NCI-H2081 treated with DMSO at 0.1 percent for 48 hours (cell line): ENCODE measurements at places on chromosomes 5 and 9.

GRCh38 chr9:114467226-114467750, 38.0 kb downstream of the WHRN start:
- no peak for DNase-seq

DNA sequence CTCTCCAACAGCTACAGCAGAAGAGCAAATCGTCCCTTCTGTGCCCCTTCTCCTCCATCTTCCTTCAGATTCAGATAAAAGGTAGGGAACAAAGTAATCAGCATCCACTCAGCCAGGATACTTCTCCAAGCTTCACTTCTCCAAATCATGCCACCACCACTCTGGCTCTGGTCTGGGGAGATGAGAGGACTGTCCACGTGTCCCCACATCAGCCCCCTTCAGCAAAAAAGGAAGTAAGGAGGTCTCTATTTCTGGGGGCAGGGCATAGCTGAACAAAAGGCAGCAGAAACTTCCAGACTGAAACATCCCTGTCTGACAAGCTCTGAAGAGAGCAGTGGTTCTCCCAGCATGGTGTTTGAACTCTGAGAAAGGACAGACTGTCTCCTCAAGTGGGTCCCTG, 116.9 kb downstream of the C5orf15 start:
- no peak for DNase-seq

DNA sequence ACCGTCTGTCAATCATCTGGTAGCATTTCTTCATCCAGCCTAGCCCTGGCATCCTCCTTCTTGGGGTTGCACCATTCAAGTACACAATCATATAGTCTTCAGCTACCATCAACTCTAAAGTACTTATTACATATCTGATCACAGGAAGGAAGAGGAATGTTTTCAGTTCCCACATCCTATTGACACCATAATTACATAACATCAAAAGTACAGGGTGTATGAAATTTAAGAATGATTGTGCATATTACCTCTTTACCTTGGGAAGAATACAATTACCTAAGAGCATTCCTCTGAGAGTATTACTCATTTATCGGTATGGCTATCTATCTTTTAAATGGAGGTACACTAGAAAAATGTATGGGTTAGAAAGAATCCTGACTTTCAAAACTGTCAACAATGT, 126.8 kb upstream of the PCA3 start:
- no peak for DNase-seq

DNA sequence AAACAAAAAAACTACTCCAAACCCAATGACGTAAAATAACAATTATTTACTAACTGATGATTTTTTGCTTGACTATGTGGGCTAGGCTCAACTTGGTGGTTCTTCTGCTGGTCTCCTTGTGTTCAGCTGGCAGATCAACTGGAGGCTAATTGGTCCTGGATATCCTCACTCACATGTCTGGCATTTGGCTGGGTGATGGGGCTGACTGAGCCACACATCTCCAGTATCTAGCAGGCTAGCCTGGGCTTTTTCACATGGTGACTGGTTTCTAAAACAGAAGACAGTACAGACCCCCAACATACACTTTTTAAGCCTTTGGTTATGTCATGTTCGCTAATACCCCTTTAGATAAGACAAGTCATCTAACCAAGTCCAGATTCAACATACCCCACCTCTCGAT, 104.7 kb upstream of the PRRC1 start:
- no peak for DNase-seq

- no peak for DNase-seq
Observed at GRCh38 chr9:97398999-97399758, 12.7 kb upstream of the TDRD7 start.

GRCh38 chr5:67494186-67494855, 297.7 kb upstream of the CD180 start:
- no peak for DNase-seq

DNA sequence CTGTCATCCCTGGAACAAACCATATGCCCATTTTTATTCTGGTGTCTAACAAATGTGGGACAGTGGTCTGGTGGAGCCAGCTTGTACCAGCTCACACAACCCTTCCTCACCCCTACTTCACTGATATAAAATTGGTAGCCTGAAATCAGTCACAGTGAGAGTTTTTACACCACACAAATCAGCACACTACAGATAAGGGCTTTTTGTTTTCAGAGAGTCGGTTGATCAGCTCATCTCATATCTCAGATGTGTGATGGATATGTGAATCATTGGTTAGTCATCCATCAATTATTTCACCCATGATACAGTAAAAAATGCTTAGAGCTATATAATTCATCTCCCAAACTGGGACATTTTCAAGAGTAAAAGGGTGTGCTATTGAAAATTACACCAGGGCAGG, 529.2 kb downstream of the EBF1 start:
- DNase-seq: no peak

GRCh38 chr9:132094314-132094791, 14.7 kb upstream of the MED27 start:
- DNase-seq: no peak

DNA sequence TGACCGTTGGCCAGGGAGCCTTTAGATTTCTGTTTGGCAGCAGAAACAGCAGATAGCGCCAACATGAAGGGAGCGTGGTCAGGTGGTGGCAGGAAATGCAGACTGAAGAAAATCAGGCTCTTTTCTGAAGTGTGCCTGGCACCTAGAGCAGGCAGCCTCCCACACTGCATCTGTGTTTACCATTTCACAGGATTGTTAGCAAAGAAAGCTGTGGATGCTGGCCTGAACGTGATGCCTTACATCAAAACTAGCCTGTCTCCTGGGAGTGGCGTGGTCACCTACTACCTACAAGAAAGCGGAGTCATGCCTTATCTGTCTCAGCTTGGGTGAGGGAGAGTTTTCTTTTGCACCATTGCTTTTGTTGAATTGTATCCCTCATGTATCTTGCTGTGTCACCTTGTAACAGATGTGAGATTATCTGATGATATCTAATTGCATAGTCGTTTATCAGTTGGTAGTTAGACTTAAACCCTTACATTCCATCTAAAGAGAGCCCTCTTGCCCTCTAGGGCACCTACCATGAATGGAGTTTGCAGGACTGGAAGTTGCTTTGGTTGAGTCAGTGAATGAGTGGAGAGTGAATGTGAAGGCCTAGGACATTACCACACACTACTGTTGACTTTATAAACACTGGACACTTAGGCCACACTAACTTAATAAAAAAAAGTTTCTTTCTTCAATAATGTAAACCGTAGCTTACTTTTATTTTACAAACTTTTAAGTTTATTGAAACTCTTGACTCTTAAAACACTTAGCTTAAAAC, 42.8 kb downstream of the ACO1 start:
- no peak for DNase-seq
